Stimulated activated CD8-positive, alpha-beta memory T cell treated with anti-CD3 and anti-CD28 coated beads, Interleukin-12 subunit alpha, Interleukin-12 subunit beta, amount 100 ng/mL, for 1 hour (primary cell): ENCODE measurements at places on chromosomes 5 and 9.

GRCh38 chr5:136114414-136115125, 18.1 kb upstream of the SMAD5 start:
- DNase-seq, result no peak

DNA sequence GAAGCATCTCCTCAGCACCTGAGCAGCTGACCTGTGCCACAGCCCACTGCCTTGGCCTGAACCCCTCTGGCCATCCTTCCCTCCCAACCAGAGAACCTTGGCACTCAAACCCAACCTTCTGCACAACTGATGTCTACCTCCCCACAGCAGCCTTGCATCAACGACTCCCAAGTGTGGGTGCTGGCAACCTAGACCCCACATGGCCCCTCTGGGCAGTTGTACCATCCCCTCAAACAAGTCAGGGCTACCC, 10.3 kb downstream of the SEPTIN8 start:
- DNase-seq, result no peak

- no peak for DNase-seq
Measured at GRCh38 chr5:149152317-149152746, 11.0 kb downstream of the ABLIM3 start.

- DNase-seq, result no peak
Measured at GRCh38 chr5:36882250-36882649, 5.7 kb downstream of the NIPBL start.

DNA sequence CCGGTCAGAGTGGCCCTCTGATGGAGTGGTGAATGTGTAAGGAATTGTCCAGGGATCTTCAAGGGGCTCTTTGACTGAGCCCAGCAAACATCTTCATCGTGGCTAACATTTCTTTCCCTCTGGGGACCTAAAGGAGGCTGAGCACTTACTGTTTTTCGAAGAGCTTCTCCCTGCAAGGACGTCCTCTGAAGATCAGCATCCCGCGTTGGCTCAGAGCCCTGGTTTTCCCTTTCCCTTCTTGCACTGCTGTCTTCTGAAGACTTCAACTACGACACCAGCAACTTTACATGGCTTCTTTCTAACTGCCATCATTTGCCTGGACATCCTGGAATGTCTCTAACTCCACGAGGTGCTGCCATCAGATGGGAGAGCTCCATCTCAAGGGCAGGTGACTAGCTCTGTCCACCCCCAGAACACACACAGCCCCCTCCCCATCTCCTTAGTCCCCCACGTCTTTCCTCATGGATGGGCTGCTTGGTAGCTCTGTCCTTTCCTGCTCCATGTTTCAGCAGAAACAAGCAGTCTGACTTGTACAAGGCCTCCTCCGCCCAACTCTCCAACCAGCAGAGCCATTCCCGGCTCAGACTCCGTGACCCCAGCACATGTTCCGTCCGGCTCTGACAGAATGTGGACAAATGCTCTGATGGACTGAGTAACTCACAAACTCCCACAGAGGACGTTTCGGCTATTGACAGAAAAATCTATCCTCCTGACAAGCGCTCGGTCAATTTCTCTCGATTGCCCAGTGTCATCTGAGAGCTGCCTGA, 17.1 kb downstream of the SHB start:
- DNase-seq, result no peak

DNA sequence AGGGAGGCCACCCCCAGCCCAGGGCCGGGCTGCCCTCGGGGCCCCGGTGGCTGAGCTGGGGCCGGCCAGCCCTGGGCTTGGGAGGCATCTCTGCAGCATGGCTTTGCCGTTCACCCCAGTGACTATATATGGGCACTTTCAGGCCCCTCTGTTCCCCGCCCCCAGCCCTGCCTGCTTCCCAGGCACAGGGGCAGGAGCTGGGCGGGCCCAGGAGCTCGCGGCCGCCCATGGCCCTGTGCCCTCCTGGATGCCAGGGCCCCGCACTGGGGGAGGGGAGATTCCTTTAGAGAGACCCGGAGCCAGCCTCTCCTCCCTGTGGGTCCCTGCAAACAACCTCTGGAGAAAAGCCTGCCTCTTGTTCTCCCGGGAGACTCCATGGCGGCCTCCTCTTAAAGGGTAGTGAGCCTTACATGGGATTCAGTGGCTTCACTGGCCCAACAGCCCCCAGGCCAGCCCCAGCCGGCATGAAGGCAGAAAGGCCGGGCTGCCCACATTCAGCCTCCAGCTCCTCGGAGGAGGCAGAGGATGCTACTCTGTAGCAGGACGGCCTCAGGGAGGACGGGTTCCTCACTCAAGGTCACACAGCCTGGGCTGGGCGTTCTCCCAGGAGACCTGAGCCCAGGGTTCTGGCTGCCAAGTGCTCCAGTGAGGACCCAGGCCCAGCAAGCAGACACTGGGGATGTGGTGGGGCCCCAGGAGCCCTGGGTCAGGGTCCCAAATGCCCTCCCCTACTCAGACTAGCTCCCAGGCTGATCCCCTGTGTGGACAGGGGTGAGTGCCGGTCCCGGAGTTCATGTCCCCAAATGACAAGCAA, 4.1 kb downstream of the NACC2 start:
- DNase-seq, result no peak

DNA sequence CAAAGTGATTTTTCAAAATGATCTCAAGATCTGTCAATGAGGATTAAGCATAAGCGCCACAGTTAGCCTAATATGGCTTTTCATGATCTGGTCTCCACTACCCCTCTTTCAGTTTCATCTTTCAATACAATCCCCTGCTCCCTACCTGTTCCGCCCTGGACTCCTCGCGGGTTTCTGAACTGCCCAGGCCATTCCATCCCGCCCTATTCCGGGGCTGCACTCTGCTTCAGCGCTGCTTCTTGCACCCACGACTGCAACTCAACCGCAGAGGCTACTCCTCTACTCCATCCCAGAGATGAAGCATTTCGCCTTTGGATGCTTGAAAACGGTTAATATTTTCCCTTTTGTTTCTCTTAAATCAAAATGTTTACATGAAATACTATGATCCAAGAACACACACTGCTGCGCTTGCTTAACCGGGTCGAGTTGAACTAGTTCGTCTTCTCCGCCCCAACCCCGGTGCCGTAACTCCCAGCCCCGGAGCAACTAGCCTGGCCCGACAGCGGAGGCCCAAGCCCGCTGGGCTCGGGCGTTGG, 716 bp upstream of the OTULIN start:
- no peak for DNase-seq

GRCh38 chr5:122311961-122312590, at the start of gene SNCAIP:
Gene SNCAIP (plus strand): TSS chr5:122312237. CDS start chr5:122391135, 78,898 bp downstream.
- DNase-seq, result no peak

DNA sequence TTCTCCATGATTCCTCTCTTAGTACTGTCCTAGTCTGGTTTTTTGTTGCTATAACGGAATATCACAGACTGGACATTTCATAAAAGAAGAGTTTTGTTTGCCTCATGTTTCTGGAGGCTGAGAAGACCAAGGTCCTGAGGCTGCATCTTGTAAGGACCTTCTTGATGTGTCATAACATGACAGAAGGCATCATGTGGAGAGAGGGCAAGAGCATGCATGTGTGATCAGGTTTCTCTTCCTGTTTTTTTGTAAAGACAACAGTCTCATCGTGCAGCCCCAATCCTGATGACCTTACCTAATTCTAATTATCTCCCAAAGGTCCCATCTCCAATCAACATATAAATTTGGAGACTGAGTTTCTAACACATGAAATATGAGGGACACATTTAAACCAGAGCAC, 108.4 kb downstream of the MSX2 start:
- DNase-seq, result no peak

DNA sequence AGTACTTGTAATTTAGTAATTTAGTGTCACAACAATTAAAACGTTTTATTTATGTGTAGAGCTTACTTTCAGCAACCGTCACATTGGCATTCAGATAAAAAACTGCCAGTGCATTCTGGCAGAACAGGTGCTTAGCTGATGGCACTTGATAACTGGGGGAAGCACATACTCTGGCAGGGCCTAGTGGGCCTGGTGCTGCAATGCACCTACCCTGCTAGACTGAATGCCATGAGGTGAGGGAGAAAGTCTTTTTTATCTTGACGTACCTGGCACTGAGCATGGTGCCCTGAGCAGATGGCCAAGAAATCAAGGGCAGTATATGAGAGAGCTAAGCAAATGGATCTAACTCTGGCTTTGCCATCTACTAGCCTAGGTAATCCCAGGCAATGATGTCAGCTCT, 280.6 kb upstream of the EFNA5 start:
- no peak for DNase-seq

GRCh38 chr5:17316970-17317459, 99.6 kb downstream of the BASP1 start:
- DNase-seq, result no peak

- DNase-seq, result no peak
Measured at GRCh38 chr5:117089001-117089400, 514.4 kb upstream of the SEMA6A start.

DNA sequence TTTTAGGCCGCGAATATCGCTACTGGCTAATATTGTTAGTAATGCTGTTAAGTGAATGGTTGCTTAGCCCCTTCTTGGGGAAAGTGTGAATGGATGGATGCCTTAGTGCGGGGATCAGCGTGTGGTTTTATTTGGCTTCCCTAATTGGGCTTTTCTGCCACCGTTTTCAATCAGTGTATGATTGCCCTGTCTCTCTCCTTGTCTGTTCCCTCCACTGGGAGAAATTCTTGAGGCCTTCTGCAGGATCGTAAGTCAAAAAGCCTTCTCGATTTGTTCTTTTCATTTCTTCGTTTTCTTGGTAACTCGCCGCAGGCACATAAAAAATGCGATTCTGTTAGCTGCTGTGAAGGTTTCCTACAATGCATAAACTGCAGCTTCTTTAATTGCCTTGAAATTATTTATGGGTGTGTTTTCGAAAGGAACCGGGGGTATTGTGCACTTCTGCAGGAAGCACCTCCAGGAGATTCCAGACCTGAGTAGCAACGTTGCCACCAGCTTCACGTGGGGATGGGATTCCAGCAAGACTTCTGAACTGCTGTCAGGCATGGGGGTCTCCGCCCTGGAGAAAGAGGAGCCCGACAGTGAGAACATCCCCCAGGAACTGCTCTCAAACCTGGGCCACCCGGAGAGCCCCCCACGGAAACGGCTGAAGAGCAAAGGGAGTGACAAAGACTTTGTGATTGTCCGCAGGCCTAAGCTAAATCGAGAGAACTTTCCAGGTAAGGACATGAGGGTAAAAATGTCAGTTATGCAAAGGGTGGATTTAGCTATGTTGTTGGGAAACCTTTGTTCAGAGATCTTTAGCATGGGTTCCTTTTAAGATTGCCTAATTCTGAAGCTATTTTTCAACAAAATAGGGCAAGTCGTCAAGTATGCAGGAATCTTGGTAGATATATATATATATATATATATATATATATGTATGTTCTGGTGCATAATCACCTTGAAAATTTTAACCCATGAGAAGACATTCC, 700 bp downstream of the SKP2 start:
- no peak for DNase-seq

DNA sequence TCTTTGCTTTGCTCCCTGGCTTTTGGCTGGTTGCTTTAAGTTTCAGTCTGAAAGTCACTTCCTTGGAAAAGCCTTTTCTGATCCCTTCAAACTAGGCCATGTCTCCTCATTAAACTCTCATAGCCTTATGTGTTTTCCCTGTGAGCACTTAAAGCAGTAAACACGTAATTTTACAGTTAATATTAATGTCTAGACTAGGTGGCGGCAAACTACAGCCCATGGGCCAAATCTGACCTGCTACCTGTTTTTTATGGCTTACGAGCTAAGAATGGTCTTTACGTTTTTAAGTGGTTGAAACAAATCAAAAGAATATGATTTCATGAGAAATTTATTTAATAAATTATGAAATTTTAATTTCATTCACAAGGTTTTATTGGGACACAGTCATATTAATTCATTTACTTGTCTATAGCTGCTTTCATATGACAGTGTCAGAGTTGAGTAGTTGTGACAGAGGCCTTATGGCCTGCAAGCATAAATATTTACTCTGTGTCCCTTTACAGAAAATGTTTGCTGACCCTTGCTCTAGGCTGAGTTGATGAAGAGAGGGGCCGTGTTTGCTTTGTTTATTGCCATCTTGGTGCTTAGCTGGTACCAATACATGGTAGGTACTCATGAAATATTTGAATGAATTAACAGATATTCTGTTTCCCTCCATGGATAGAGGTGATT, 7.4 kb downstream of the SLC44A1 start:
- no peak for DNase-seq

- no peak for DNase-seq
Measured at GRCh38 chr9:23492126-23493002, 333.7 kb downstream of the ELAVL2 start.

GRCh38 chr5:1005904-1006655, 2.5 kb upstream of the NKD2 start:
- DNase-seq, result no peak

- DNase-seq, result no peak
Measured at GRCh38 chr5:5756762-5757161, 334.3 kb downstream of the ICE1 start.

GRCh38 chr9:89738137-89738932, 133.5 kb downstream of the GADD45G start:
- DNase-seq, result no peak

DNA sequence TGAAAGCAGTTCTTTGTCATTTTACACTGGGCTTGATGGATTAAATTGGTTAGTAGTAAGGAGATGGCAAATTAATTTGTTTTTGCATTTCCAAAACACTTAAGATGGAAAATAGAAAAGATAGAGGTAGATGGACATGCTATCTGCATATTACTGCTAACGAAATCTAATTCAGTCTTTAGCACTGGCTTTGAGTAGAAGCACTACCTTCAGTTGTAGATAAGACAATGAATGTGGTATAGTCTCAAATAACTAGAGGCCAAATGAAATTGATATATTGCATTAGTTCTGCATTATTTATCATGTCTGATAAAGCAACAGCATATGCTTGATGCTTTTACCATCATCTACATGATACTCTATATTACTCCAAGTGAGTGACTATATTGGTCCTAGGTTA, 33.4 kb downstream of the KIAA1958 start:
- DNase-seq, result no peak

GRCh38 chr9:8622871-8623270, 823.3 kb upstream of the DMAC1 start:
- DNase-seq, result no peak

DNA sequence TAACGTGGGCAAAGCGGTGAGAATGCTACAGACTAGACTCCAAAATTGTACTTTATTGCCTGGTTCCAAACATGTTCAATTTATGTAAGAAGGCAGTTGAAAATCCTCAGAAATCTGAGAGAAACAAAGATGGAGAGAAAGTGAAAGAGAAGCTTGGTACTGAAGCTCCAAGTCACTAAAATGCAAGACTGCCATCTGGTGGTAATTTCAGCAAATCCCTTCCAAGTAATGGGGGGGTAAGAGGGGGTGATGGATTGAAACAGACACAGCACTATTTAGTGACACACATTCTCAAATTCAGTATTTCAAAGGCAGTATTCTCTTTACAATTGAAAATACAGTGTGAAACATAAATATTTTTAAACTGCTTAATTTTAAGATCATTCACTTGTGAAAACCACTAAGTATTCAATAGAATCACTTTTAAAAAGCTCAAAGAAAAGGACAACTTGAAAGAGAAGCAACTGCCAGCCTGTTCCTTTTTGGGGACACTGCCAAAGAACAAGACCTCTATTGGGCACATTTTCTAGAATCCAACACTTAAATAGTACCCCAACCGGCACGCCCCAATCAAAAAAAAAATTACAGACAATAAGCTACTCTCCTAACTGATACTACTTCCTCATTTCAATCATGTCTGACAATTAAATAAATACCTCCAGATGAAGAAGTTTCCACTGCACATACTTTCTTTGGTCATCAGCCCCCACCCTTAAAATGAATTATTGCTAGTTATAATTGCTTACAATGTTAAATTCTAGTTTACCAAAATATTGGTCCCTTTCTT, 131.5 kb downstream of the AGTPBP1 start:
- no peak for DNase-seq
